Tibial artery (tissue), 4 donors: ENCODE measurements at places on chromosomes 3 and 15.
A peak's percentile ranks its signal among the peaks of the same experiment; 100 is the strongest.

DNA sequence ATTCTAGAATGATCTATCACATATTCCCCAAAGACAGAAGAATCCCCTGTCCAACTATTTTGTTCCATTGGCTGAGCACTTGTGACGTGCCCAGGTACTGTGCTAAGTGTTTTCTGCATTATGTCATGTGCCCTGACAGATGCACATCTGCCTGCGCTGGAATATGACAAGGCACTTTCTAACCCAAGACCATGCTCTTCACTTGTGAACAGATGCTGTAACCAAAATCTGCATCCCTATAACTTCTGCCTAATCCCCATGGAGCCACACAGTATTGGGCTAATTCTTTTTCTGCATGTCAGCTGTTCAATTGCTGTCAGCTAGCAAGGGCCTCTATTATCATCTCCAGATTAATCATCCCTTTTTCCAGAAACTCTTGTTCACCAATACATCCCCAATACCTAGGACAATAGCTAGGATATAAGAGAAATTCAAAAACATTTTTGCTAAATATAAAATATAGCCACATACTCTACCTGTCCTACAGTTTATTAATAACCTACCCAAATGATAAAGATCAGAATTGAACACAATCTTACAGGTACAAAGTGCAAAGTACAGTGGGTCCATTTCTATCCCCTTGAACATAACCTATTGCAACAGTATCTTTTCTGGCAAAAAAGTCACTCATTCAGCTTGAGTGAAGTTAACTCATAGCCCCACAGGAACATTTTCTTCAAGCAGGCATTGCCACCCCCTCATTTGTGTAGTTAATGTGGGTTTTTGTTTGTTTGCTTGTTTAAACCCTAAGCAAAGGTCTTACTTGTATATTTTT, 109.4 kb upstream of the LRRN1 start:
- no peak for DNase-seq

DNA sequence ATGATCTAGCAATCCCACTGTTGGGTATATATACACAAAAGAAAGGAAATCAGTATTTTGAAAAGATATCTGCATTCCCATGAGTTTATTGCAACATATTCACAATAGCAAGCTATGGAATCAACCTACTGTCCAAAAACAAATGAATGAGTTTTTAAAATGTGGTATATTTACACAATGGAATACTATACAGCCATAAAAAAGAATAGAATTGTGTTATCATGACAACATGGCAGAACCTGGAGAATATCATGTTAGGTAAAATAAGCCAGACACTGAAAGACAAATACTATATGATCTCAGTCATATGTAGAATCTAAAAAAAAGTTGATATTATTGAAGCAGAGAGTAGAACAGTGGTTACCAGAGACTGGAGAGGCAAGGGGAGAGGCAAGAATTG, 732.6 kb downstream of the MCTP2 start:
- DNase-seq, result no peak

DNA sequence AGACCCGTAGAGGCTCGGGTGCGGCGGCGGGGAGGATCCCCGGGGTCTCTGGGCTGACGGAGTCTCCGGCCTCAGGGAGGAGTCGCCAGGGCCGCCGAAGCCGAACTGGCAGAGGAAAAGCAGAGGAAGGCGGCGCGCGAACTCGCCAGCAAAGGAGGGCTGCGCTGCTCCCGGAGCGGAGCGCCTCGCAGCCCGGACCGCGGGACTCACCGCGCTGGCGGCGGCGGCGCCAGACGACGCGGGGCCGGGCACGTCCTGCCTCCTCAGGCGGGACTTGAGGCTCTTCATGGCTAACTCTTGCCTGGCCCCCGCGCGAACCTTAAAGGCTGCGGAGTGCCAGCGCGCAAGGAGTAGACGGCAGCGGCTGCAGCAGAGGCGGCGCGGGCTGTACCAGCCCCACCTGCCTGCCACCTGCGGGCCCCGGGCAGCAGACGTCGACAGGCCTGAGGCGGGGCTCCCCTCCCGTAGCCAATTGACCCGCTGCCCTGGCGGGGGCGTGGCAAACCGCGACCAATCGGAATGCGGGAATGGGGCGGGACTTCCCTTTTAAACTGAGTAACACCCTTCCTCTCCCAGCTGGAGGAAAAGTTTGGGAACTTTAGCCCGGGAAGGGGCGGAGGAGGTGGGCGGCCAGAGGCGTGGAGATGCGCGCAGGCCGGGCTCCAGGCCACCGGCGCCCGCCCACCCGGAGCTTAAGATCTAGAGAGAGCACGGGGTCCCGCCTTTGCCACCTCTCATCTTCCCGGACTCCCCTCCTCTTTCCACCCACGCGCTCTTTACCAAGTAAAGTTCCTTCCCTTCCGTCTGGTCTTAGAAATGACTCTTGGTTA, at the start of gene UACA:
Gene UACA, minus strand, starts transcription at position 439 of the 830 bp plus-strand sequence. Its CDS starts 151 bp downstream, at position 288.
- DNase-seq, result peak; percentile 97

DNA sequence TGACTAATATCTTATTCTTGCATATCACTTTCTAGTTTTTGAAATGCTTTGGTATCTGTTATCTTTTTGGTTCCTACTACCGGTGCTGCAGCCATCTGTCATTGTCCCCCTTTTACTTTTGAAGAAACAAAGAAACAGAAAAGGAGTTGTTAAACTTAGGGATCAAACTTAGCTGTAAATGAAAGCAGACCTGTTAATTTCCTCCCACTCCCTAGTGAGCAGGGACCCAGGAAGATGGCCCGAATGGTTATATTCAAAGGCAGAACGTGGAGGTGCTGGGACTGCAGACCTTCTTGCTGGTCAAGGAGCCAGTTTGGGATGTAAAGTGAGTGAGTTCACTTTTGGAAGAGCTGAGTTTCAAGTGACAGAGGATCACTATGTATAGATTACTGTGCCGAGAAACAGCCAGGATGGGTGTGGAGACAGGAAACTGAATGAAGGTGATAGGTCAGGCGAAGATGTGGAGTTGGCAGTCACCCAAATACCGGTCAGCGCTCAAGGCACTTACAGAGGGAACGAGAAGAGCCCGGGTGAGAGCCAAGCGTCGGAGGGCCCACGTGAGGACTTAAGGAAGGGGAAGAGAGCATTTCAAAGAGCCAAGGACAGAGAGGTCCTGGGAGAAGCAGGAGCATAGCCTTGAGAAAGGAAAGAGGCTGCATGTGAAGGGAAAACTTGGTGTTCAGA, 20.1 kb downstream of the KBTBD8 start:
- no peak for DNase-seq

DNA sequence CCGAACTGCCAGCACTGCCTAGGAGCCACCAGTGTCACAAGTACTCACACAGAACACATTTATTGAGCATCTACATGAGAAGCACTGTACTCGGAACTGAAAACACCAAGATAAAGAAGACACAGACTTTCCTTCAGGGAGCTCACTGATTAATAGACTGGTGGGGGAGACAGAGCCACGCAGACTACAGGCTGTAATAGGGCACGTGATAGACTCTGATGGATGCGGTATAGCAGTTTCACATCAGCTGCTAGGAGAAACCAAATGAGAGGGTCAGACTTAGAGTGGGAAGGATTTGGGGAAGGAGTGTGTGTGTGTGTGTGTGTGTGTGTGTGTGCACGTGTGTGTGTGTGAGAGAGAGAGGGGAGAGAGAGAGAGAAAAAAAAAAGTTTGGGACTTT, 12.1 kb downstream of the EPHB1 start:
- no peak for DNase-seq

GRCh38 chr3:108406661-108407206, 103.7 kb downstream of the MYH15 start:
- DNase-seq, result no peak

- no peak for DNase-seq
Measured at GRCh38 chr3:50124800-50125178, 30.3 kb upstream of the SEMA3F start.

GRCh38 chr15:40111888-40112287, 3.2 kb upstream of the BMF start:
- DNase-seq, result no peak

DNA sequence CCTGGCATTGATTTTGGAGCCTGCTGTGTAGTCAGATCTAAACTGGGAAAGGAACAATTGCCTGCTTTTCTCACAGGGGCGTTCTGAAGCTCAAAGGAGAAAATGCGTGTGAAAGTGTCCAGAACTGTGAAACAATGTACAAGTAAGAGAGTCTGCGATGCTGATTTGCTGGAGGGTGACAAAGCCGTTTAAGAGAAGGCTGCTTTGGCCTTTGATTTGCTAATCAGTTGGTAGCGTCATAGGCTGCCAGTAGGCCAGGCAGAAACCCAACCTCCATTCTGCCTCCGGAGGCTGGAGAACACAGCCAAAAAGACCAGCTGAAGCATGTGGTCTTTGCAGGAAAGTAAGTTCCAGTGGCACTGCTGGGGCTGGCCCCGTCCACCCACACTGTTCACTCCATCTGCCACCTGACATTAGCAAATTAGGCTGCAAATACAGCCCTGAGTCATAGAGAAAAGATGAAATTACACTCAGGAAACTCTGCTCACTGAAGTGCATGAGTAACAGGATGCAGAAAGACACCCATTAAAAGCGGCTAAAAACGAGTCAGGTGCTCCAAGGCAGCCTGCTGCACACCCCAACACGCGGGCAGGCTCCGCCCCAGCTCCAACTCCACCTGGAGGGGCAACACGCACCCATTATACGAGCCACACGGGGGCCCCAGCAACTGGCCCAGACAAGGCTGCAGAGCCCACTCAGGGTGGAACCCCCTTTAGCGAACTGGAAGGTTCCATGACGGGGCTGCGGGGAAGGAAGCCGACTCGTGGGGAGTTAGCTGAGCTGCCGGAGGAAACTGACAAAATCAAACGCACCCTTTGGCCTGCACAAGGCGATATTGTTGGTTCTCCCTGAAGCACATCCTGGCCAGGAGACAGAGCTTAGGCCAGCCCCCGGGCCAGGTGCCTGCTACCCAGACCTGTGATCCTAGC, 31.6 kb downstream of the ZDHHC19 start:
- DNase-seq, result no peak

GRCh38 chr15:80990955-80991354, 1.3 kb upstream of the MESD start:
- DNase-seq, result no peak

- DNase-seq, result no peak
Measured at GRCh38 chr15:57235873-57236272, 140.4 kb upstream of the CGNL1 start.
